ENCODE measurements at places on chromosomes 1 and 21.
A peak's percentile ranks its signal among the peaks of the same experiment; 100 is the strongest.

DNA sequence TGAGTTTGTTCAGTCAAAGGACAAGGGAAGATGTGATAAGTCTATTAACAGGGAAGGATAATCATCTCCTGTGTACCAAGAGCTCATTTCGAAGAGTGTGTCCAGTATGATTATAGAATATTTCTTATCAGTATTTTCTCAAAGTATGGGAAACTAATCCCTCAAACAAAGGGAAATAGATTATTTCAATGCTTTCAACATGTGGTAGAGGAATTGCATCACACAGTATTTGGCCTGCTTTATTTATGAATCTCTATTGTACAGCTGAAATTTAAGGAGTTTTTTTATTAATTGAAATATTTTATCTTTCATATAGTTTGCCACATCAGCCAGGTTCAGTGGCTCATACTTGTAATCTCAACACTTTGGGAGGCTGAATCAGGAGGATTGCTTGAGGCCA is 151.0 kb downstream of the CLEC20A start:
- DNase-seq = no peak

GRCh38 chr1:210132582-210132981 is 100.0 kb upstream of the SERTAD4 start:
- DNase-seq = peak; percentile 70

- DNase-seq = peak; percentile 48
Measured at GRCh38 chr1:48492392-48492791, 20.4 kb upstream of the SPATA6 start.

DNA sequence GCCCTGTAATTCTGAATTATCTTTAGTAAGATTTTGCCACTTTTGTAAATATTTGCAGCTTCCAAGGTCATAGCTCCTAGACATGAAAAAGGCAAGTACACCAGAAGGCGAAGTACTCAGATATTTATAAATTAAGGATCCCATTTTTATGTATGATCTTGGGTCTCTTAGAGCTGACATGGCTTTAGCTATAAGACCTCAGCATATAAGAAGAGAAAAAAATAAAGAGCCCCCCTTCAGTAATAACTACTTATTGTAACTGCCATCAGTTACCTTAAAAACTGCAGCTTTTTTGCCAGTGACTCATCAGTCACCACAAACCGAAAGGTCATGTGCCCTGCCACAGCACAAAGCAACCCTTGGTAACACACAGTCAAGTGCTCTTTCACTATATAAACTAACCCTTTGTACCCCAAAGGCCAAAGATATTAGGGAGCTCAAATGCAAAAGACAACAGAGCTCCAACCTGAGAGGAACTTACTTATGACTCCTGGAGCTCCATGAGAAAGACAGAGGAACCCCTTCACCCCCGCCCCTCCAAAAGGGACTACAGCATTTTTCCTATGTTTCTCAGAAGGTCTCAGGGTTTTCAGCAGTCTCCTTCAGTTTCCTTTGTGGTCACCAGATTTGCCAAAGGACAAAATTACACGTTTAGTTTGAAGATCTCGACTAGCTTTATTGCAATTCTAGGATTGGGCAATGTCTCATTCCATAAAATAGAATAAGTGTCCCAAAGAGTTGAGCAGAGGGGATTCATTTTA is 219.8 kb upstream of the DUSP10 start:
- DNase-seq = no peak

- no peak for DNase-seq
Measured at GRCh38 chr1:68269637-68270430, 37.5 kb upstream of the WLS start.

DNA sequence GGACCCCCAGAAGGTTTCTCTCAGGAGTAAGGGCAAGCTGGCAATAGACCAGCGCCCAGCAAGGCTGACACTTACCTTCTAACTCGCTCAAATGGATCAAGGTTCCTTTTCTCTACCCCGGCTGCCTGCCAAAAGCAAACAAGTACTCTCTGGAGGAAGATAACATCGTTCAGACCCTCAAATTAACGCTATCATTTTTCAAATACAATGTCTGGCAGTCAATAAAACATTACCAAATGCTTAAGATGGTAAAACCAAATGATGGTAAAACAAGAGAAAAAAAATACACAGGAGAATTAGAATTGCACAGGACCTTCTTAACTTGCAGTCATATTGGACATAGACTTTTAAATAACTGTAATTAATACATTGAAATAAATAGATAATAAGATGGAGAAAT is 148.1 kb downstream of the SPATA46 start:
- DNase-seq = no peak

DNA sequence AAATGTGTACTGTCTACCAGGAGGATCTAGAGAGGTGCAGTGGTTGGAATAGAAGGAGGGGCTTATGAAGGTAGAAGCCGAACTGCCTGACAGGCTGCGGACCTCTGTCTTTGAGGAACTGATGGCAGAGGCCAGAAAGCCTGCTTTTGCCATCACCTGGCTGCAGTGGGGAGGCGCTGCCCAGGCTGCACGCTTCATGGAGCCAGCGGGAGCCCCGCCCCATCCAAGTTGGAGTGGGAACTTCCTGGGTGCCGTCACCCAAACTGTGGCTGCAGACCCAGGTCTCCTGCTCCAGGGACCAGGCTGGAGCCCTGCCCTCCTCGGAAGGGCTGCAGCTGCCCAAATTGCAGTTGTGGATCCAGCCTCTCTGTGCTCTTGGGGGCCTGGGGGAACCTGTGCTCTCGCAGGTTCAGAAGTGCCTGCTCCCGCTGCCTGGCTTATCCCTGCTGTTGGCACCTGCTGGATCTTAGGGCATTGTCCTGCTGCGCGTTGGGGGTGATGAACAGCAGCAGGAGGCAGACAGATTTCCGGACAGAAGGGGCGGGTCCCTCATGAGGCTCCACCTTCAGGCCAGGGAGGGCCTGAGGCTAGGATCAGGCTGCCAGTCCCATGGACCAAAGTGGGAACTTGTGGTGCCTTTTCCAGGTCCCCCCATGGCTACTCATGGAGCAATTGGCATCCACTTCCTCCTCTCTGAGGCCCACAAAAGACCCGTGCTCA is 118.0 kb upstream of the PLPPR4 start:
- no peak for DNase-seq

DNA sequence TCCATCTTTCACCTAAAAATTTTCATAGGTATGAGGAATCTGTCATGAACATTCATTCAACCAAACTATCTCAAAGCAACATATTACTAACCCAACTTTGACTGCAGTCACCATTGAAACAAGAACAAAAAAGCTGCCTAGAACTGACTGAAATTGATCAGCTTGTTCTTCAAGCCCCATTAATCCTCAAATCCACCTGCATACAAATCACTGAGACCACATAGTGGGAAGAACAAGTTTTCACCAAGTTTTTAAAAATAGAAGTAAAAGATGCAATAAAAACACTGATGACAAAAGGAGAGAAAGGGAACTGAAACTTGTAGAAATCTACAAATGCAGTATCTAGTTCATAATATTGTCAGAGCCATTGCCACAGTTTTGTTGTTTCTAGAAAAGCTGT is 6.1 kb downstream of the SORT1 start:
- no peak for DNase-seq

DNA sequence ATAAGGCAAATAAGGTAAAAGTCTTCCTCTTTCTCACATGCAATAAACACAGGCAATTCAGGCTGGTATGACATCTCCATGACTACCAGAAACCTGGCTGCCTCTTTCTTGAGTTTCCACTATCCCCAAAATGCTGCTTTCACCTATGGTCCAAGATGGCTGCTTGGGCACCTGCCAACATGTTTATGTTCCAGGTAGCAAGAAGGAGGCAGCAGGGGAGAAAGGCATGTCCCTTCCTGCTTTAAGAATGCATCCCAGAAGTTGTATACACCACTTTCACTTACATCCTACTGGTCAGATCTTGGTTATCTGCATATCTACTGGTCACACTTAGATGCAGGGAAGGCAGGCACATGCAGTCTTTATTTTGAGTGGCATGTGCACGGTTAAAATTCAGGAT is 19.4 kb upstream of the ACOT11 start:
- peak; percentile 14 for DNase-seq

DNA sequence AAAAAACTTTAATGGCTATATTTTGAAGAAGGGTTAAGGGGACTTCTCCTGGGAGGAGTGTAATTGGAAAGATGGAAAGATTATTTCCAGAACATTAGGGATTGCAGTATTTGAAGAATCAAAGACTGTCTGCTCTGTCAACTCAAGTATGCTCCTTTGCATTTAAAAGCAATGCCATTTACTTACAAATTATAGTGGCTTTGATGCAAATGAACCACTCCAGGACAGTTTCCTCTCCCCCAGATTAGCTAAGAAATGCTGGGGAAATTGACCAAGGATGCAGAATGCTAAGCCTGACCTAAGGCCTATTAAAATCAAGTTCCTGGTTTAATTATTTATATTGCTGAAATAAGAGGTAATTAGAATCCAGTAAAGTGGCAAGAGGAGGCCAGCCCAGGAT is 110.5 kb upstream of the CAMK1G start:
- DNase-seq = no peak

DNA sequence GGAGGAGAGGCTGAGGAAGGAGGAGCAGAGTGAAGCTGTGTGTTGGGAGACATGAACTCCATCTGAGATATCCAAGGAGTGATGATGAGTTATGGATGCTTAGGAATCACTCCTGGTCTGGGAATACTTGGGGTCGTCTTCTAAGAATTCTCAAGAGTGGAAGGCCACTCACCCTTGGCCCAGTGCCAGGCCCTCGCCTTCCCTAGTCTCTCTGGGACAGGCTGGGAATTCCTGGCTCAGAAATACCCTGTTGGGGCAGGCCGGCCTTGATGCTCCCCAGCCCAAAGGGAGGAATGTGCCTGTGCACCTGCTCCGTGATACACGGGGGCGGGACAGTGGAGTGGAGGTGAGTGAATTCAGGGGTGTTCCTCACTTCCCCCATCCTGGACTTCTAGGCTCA is 12.6 kb upstream of the LMNA start:
- no peak for DNase-seq

DNA sequence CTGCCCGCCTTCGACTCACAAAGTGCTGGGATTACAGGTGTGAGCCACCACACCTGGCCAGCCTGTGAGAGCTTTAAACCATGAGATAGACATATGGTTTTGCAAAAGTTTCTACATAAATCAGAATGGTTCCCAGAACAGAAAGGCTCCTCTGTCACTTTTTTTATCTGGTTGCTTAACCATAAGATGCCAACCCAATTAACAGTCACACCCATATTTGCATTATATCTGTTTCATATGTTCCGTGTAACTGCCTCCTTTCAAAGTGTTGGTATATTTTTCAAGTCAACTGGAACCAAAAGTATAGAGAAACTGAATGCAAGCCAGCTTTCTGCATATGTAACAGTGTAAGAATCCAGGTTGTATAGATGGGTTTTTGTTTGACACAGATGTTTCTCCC is 23.7 kb upstream of the RCC1 start:
- DNase-seq = no peak

DNA sequence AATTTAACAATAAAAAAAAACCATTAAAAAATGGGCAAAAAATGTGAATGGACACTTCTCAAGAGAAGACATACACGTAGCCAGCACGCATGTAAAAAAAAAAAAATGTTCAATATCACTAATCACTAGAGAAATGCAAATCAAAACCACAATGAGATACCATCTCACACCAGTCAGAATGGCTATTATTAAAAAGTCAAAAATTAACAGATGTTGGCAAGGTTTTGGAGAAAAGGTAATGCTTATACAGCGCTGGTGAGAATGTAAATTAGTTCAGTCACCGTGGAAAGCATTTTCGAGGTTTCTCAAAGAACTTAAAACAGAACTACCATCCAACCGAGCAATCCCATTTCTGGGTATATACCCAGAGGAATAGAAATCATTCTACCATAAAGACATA is 1091.5 kb upstream of the B3GALT2 start:
- no peak for DNase-seq

- DNase-seq = peak; percentile 21
Measured at GRCh38 chr1:85274969-85275453, 1.4 kb downstream of the BCL10 start.

- no peak for DNase-seq
Measured at GRCh38 chr1:64934878-64935275, 31.5 kb downstream of the JAK1 start.

DNA sequence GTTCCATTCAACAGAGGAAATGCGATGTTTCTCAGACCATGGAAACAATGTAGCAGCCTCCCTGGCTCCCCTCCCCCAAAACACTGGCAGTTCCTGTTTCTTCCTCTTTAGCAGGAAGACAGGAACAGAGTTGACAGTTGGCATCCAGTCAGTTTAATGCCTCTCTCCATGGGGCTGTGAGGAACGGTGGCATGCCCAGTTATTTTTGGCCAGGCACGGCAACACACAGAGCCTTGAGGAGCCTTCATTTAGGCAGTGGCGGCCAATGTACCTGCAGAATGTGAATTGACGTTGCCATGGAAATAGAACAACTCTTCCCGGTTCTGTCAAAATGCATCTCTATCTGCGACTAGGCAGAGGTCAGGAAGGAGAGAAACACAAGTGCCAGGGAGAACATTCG is 330.6 kb downstream of the DSCAM start:
- DNase-seq = peak; percentile 48

- no peak for DNase-seq
Measured at GRCh38 chr1:3518256-3518655, 63.8 kb downstream of the ARHGEF16 start.

DNA sequence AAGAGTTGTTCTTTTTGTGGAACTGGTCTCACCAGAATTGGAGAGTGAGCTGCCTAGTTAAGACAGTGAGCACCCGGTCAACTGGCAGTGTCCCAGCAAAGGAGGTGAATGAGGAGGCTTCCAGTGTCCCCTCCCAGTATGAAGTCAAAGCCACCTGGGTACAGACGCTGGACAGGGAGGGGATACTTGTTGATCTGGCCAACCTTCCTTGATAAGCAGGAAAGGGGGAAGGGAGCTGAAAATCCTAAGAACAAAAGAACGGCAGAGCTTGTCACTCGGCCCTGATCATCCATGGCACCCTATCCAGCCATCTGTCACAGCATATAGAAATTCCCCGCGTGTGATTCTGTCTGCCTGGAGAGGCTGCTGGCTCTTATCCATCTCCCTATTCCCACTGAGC is 91.5 kb downstream of the SSBP3 start:
- no peak for DNase-seq

GRCh38 chr21:28871388-28872010 is 121.2 kb downstream of the LTN1 start:
- DNase-seq = no peak

GRCh38 chr1:28718586-28719331 is 18.0 kb upstream of the YTHDF2 start:
- no peak for DNase-seq

DNA sequence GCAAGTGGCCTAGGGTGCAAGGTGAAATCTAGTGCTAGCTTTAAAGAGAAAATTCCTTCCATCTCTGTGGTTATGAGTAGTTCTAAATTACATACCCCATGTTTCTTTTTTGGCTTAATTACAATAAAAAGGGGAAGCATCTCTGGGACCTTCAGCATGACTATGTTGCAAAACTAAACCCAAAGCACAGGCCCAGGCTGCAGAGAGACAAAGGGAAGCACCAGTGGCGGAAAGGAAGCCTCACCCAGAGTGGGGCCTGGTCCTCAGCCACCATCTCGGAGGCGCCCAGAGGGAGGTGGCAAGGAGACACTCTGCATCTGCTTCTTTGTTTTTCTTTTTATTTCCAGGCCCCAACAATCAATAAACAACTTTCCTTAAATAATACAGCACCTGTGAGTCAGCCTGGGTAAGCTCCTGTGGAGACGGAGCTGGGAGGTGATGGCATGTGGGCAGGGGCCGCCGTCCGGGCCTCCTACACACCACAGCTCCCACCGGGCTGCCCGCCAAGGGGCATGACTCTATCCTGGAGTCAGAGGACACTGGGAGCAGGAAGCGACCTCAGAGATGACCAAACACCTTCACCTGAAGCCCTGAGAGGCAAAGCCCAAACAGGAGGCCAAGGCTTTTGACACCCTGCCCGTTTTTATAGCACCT is 21.7 kb downstream of the ITPKB start:
- DNase-seq = no peak

- no peak for DNase-seq
Measured at GRCh38 chr21:37155186-37155585, 82.1 kb downstream of the TTC3 start.

GRCh38 chr21:34613679-34614627 is 960 bp downstream of the RCAN1 start:
- no peak for DNase-seq
